GM04503 (cell line): ENCODE measurements at places on chromosomes 5 and 9.

- DNase-seq = no peak
Measured at GRCh38 chr5:55485073-55485472, 49.7 kb downstream of the PLPP1 start.

- no peak for DNase-seq
Measured at GRCh38 chr5:122126756-122127321, 2.5 kb upstream of the ZNF474 start.

DNA sequence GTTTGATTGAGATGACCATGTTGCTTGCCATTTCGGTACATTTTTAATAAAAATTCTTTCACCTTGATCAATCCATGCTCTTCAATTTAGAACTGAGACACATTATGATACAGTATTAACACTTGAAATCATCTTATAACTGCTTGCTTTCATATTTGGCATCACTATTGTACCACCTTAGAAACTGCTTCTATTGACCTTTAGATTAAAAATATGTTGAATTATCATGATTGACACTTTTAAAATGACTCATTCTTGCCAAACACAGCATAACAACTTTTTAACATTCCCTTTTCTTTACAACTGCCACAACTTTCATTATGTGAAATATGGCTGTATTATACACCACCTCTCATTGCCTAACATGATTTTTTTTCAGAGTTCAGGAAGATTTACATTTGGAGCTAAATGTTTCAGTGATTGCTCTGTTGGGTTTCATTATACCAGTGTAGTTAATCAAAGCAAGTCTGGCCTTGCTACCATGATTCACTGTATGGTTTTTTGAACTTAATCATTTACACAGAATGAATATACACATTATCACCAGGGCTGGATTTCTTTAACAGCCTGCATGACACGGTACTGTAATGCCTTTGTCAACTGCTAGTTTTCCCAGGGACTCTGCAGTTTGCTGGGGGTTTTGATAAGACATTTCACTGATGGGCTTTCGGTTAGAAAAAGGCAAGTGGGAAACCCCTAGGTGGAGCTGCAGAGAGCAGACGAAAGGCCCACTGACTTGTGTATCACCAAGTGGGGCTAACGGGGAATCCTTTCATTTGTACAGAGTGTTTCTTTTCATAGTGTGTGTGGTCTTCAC, 93.6 kb upstream of the TLE4 start:
- DNase-seq = no peak

GRCh38 chr5:53943938-53944337, 366.4 kb downstream of the ARL15 start:
- no peak for DNase-seq

DNA sequence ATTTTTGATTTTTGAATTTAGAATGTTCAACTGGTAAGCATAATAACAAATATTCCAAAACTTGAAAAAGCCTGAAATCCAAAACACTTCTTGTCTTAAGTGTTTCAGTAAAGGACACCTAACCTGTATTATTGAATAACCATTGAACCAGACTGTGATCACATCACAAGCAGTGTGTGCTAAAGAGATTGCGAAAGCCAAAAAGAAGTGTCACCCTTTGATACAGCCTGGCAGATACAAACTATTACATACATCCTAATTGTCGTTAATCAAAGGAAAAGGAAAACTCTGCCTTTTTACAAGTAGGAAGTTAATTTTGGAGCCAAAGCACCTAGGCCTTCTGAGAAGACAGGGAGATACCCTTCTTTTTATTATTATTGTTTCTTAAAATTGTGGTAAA, 8.4 kb upstream of the FAM120AOS start:
- no peak for DNase-seq
